ENCODE measurements at places on chromosomes 4 and X.

- DNase-seq: no peak
Measured at GRCh38 chr4:189420572-189420971, 520.1 kb upstream of the FRG1 start.

DNA sequence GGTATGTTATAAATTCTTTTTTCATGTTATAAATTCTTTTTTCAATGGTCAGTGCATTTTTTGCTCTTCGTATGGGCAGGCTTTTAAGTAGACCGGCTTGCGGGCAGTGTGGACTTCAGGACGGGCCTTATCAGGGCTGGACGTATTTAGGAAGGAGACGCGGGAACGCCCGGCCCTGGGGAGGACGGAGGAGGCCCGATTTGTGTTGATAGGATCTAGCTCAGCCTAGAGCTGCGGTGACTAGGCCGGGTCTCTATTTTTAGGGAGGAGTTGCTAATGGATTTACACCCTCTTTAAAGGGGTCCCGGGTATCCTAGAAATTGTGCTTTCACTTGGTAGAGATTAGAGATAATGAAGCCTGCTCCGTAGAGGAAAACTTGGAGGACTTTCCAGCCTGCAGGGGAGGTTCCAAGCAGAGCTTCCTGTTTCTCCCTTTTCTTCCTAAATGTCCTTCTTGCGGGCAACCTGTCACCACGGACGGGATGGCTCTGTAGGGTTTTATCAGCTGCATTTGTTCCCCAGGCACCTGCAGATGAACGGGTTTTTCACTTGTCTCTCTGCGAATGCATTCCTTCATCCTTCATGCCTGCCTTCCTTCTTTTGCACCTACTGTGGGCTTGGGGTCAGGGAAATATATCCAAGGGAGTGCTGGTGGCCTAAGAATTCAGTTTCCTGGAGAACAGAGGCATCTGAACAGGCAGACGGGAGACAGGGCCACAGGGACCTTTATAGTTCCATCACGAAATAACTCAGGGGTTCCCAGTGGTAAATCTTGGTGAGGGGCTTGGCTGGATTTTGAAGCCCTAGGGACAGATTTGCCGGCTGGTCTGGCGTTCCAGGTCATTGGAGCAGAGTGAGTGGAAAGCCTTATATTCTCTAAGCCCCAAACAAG, 1.4 kb downstream of the CD99 start:
- no peak for DNase-seq

GRCh38 chr4:151182455-151182996, 83.1 kb downstream of the RPS3A start:
- DNase-seq: no peak

GRCh38 chrX:69226459-69227158, 61.4 kb upstream of the PJA1 start:
- DNase-seq: no peak

DNA sequence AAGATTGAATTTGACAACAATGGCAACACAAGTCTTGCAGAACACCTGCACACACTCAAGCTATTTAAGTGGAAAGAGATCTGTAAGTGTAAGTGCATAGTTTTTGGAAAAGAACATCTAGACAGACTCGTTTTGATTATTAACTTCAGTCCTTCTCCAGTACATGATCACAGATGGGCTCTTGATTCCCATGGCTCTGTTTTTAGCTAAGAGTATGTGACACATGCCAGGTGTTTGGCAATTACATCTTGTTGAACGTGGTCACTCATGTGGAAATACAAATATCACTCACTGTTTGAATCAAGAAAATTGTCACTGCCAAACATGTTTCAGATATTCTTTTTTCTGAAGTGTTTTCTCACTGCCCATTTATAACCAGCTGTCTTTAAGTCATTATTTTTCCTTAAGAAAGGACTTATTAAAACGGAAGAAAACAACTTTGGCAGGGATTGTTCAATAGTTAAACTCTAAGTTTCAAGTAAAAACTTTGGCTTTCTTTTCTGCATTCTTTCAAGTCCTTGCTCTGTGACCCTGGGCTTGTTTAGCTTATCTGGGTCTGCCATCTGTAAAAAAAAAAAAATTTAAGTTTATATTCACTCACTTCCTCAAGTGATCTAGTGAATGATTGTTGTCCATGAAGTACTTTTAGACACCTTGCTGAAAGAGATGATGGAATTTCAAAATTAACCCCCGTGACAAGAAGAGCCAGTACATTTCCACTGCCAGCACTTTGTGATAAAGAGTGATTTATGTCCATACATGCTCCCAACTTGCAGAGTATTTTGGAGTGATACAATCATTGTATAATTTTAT, 125.4 kb downstream of the ATXN3L start:
- DNase-seq: no peak

DNA sequence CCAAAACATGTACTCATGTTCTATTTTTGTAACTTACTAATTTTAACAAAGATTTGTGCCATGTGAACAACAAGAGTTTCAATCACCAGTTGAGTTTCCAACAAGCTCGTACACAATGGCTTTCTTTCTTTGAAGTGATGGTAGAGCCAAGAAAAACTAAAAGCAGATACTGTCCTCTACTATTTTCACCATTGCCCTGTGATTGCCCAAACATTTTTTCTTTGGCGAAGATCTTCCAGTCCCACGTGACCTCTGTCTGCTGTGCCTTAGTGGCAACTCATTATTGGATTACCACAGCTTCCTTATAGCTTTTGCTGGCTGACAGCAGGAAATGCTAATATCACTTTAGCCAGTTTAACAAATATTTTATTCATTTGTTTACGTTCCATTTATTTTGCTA, 1147.1 kb downstream of the STIM2 start:
- DNase-seq: no peak

DNA sequence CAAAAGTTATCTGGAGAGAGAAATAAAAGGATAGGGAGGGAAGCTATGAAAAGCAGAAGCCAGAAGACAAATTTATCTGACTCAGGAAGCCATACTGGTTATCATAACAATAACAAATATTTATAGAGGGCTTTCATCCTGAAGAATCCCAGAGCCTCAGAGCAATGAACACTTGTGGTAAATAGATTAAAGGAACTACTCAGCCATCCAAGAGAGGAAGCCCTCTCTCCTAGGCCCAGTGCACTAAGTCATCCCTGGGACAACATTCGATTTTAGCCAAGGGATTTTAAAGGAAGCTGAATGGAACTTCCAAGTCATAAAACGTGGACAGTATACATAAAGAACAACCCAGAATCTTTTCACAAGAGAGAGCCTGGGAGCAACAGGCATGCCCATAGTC, 76.9 kb downstream of the COL4A6 start:
- no peak for DNase-seq

GRCh38 chr4:184680698-184681097, 31.2 kb downstream of the PRIMPOL start:
- no peak for DNase-seq

DNA sequence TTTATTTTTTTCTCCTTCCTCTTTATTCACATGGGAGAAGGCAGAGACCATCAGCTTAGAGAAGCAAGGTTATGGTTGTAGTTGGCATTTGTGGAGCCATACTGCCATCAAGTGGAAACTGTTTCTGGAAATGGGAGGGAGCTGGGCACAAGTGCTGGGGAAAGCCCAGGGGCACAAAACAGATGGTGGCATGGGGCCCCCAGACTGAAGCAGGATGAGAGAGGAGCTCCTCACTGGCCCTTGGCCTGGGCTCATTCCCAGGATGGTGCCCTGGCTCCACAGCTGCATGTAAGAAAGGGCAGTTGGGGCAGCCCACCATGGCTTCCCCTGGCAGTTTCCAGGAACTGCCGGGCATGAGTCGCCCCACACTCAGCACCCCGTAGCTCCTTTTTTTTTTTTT, 59.2 kb downstream of the NBDY start:
- DNase-seq: no peak

- DNase-seq: no peak
Measured at GRCh38 chr4:157043131-157043530, 32.8 kb upstream of the GLRB start.

DNA sequence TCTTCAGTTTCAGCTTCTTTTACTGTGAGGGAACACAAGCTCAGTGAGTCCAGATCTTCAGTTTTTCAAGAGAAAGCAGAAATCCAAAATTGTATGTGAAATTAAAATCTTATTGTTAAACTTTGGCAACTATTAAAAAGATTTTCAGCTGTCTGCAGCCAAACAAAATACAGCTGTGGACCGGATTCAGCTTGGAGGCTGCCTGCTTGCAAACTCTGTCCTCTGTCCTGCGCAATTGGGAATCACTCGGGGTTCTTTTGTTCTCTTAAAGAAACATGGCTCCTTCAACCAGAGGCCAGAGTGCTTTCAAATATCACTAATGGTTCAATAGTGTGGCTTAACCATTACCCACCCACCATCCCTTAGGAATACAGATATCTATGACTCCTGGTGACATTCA, 201.2 kb downstream of the CHIC2 start:
- DNase-seq: no peak

GRCh38 chr4:112973750-112974251, 75.7 kb upstream of the ANK2 start:
- DNase-seq: no peak

DNA sequence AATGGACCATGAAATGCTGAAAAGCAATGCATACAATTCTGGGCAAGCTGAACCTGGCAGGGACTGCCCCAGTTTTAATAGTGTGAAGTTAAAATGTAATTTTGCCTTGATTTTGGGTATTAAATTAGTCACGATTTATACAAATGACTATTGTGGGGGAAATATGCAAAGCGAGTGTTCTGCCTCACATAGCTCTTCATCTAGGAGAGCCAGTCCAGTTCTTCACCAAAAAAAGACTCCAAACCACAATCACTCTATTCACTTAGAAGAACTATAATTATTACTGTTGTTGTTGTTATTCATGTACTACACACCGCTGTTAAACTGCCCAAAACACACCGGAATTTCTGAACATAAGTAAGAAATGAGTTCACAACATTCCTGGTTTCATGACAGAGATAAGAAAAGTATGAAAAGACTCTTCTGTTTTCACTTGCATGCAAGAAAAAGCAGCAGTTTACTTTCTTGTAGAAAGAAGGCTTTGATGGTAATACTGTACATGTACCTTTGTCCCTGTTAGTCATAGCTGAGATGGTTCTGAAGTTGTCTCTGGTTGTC, 101.9 kb downstream of the QRFPR start:
- no peak for DNase-seq

DNA sequence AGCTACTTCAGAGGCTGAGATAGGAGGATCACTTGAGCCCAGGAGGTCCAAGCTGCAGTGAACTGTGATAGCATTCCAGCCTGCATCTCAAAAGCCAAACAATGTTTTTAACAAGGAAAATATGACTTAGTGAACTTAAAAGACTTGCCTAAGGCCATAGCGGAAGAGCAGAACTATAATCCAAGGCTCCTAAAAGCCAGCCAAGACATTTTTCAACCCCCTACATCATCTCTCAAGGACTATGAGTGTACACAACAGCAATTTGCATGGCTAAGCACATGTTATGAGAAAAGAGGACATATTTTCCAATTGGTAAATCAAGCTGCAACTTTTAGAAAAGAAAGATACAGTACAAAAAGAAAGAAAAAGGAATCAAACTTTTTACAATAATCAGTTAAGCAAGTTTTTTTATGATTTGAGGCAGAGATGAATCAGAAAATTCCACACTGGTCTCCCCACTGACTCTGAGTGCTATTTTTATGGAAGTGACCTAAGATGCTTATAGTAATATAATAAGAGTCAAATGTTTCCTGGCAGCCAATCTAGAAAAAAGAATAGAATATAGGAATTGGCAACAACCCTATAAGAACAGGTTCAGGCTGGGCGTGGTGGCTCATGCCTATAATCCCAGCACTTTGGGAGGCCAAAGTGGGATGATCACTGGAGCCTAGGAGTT, 9.8 kb upstream of the ACOT9 start:
- DNase-seq: no peak

GRCh38 chr4:110634350-110635162, 11.7 kb upstream of the PITX2 start:
- DNase-seq: no peak

- no peak for DNase-seq
Measured at GRCh38 chr4:41384992-41385391, 128.3 kb downstream of the UCHL1 start.

DNA sequence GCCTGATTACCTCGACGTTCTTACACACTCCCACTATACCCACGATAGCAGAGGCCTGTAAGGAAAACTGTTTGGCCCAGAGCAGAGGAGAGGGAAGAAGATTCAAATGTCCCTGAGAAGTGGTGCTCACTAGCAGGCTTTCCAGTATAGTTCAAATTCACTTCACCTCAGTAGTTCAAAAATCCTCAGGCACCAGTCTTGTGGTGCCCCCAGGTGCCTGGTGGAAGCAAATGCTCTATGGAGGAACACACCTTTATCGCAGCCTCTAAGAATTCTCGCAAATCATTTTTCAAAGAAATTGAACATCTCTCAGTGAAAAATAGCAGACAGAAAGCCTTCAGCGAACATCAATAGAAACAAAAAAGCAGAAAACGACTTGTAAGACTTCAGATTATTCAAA, 12.2 kb upstream of the MTMR1 start:
- DNase-seq: no peak

DNA sequence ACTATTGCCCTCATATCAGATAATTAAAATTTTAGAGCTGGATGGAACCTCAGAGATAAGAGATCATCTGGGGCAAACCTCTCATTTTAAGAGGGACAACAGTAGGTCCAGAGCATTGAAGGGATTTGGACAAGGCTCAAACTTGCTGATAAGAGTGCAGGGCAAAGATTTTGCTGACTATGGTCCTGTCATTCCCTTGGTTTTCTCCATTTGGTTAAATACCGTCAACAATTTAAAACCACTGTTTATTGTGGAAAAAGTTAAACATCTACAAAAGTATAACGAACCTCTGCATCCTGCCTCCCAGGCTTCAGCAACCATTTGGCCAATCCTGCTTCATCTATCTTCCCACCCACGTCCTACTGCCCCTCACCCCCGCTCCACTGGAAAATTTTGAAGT, 10.7 kb upstream of the KIT start:
- DNase-seq: no peak

Measured in stimulated activated CD8-positive, alpha-beta memory T cell treated with anti-CD3 and anti-CD28 coated beads, Interleukin-12 subunit alpha, Interleukin-12 subunit beta, amount 100 ng/mL, for 4 hours (primary cell).